ENCODE measurements at places on chromosomes 1 and 21.

DNA sequence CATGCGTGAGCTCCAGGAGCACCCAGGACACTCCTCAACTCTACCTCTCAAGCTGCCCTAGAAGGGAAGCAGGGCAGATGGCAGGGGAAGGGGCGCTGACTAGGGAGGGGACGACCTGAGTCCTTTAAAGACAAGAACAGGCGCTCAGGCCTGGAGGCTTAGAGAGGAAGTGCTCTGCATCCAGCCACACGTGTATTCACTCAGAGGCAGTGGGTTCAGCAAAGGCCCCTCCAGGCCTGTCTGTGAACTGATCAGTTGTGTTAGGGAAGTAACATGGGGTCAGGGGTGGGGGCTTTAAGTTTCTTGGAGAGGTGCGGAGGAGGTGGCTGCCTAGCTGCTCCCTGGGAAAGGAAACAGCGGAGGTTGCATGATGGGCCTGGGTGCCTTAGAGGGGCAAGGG lies 37.1 kb upstream of the ARF1 start:
- DNase-seq: no peak

DNA sequence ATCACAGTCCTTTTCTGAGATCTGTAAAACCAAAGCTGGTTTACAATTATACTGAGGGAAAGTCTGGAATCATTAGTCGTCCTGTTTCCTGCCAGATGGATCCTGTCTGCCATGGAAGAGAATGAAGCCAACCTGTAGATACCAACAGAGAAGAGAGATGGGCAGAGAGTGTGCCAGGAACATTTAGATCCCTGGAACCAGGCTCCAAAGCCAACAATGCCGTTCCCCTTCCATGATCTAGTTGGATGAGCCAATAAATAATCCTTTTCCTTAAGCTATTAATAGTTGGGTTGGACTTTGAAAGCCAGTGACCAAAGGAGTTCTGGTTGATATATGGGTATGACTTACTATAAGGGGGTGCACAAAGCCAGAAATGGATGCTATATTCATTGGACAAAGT lies 15.0 kb downstream of the CAPN8 start:
- DNase-seq: no peak

- no peak for DNase-seq
These were observed 47.0 kb downstream of the SLC37A1 start for GRCh38 chr21:42560517-42561179.

- DNase-seq: no peak
These were observed 14.6 kb downstream of the SLC35E2B start for GRCh38 chr1:1677718-1678580.

DNA sequence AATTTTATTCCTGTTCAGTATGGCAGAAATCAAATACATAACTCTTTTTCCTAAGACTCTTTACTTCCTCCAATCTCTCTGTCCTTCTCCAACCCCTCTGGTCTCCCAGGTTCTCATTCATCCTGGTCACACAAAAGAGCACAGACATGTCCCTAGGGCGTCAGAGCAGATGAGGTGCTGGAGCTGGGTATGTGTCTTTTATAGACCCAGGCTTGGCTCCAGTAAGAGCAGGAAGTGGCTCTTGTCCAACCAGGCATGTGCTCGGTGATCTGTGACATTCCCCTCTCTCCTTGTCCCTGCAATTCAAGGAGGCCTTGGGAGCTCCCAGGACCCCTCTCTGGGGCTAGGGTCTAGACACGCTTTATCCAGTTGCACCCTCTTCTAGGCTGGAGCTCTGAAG lies 18.0 kb upstream of the LCE2D start:
- DNase-seq: no peak

DNA sequence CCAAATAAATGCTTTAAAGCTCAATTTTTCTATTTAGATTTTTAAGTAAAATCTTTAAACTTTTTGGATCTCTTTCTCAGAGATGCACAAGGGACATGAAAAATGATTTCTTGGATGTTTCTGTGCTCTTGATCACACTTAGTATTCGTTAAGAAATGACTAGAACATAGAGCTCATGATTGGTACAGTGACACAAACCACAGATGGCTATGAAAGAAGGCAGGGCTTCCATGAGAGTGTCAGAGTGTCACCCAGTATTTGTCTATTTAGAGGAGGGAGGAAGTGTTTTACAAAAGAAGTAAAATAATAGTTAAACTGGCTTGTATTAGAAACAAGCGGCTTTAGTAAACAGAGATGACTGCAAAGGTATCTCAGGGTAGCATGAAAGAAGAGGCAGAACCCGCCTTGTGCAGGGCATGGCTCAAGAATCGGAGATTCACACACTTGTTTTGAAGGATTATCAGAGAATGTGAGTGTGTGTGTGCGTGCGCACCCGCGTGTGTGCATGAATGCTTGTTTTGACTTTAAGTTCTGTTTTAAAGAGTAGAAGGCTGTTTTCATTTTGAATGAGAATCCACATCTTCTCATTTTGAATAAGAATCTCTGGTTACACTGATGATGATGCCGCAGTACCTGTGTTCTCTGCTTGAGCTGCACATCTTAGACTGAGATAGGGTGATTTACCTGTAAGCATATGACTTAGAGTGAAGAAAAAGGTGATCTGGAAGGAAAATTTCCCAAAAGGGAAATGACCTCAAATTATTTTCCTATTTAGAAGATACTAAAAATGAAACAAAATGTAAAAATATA lies 82.1 kb downstream of the VPS26C start:
- DNase-seq: no peak
